CD4-positive, alpha-beta T cell treated with Interleukin-1 beta for 1 hour (primary cell): ENCODE measurements at places on chromosomes 13 and 19.

DNA sequence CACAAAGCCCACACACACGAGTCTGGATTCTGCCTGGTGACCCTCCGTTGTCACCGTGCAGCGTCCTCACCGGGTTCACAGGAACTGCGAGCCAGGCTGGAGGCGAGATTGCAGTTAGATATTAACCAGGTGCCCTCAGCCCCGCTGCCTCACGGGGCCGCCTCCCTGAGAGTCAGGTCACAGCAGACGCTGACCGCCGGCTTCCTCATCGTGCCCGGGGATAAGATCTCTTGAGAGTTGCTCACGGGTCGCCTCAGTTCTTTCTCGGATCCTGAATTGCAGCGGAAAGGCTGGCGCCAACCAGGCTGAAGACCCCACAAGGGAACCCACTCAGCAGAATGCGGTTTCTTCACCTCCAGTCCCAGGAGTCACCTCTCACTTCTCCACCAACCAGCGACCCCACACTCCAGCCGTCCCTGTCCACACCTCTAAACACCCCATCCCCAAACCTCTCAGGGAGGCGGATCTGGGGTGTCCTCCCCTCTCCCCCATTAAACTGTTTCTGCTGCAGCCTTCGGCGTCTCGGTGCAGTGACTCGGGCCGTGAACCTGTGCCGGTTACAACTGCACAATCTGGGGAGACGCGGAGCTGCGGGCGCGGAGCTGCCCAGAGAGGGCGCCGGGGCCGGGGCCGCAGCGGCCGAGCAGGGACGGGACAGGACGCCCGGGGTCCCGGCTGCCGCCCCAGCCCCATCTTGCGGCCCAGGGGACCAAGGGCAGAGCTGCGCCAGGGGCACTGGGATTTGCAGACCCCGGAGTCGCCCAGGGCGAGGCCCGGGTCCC lies 591 bp downstream of the ZNF823 start:
- peak; percentile 17 for DNase-seq

DNA sequence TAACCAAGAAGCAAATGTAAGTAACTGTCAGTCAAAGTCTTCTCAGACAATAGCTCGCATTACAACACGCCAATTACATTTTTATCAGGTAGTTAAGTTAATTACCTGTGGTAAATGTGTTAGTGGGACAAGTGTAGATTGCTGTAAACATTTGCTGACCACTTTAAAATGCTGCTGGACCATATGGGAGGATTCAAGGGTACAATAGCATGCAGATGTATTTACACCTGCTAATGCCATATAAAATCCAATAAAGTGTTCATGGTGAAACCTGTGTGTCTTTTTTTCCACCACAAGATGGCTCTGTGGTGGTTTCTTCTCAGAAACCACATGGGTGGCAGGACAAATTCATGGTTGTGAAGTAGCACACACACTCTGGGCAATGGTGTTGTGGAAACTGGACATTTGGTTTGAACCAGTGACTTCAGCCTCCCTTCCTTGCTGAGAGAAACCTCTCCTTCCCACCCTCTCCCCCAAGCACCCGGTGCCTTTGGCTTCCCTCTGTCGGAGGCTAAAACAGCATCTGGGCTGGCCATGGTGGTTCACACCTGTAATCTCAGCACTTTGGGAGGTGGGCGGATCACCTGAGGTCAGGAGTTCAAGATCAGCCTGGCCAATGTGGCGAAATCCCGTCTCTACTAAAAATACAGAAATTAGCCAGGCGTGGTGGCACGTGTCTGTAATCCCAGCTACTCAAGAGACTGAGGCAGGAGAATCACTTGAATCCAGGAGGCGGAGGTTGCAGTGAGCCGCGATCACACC lies 18.1 kb upstream of the GTF3A start:
- DNase-seq, result peak; percentile 37

DNA sequence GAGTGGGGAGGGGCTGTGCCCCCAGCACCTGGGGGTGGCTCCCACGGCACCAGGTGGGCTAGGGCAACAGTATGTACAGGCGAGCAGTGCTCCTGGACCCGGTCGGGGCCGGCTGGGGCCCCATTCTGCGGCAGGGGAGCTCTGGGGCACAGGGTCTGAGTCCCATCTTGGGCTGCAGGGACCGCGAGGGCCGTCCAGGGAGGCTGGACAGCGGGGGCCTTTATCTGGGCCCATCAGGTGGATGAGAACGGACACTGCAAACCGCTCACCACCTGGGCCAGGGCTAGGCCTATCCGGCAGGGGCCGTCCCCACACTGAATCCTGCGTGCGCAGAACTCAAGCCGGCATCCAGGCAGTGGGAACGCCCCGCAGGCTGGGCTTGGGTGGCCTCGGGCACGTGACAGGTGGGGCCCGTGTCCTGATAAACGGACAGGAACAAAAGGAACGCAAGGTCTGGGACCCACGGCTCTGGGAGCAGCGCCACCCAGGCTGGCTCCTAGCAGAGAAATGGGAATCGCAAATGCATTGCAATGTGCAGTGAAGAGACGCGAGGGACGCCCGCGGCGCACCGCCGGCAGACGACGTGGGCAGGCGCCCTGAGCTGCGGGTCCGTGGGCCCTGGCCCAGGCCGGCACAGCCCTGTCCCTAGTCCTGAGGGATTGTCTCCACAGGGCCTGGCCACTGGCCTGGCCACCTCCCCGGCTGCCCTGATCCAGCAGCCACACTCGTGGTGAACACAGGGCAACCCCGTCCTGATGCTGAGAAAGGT lies 29.7 kb downstream of the BTBD2 start:
- DNase-seq, result no peak

GRCh38 chr19:37943480-37943879 lies 36.5 kb downstream of the SIPA1L3 start:
- no peak for DNase-seq

DNA sequence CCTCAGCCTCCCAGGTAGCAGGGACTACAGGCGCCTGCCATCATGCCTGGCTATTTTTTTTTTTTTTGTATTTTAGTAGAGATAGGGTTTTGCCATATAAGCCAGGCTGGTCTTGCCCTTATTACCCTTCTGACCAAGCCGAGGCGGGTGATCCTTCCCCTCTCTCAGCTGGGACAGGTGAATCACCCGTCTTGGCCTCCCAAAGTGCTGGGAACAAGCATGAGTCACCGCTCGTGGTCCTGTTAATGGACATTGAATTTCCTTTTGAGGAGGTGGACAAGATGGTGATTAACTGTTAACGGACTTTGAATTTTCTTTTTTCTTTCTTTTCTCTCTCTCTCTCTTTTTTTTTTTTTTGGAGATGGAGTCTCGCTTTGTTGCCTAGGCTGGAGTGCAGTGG lies 10.6 kb downstream of the CD70 start:
- DNase-seq, result no peak

- DNase-seq, result no peak
Observed at GRCh38 chr19:11252665-11253355, 9.5 kb downstream of the DOCK6 start.

GRCh38 chr19:34589730-34590129 lies 87.2 kb downstream of the SCGB2B2 start:
- no peak for DNase-seq

DNA sequence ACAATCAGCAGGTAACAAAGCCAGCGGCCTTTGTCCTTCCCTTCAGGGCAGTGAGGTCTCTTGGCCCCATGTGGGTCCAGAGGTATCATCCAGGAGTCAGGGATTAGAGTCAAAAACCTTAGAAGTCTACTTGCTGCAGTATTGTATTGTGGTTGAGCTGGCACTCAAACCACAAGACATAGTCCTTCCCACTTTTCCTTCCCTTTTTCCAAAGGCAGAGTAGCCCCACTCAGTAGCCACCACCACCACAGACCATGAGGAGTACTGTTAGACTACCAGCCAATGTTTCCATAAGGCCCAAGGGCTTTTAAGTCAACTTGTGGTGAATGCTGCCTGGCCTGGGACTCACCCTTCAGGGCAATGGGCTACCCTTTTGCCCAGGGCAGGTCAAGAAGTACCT lies 27.1 kb upstream of the CCNA1 start:
- no peak for DNase-seq

DNA sequence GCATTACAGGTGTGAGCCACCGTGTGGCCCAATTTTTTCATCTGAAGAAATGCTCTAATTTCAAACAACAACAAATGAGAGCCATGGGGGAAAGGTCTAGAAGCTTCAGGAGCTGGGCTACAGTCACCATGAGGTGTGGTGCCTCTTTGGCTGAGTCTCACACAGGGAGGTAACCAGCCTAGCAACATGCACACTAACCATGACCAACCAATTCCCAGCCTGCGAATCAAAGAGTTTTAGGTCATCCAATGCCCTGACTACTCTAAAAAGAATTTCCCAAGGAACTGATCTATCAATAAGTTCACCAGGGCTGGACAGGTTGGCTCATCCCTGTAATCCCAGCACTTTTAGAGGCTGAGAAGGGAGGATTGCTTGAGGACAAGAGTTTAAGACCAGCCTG lies 29.9 kb downstream of the PBX4 start:
- no peak for DNase-seq

DNA sequence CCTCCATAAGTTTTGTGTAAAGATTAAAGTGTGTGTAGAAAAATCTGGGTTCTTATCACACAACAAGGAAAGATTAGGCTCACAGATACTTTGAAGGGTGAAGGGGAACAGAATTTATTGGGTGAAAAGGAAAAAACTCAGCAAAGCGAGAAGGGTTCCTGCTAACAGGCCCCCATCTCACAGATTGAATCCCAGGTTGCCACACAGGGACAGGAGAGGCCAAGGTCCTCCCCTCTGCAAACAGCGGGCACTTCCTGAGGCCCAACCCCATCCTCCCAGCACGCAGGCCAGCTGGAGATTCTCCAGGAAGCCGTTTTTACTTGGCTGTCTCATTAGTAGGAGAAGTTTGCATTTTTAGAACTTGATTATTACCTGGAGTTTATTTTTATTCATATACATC lies 15.2 kb upstream of the ERCC5 start:
- no peak for DNase-seq

GRCh38 chr19:12574036-12574435 lies 22.8 kb upstream of the ZNF564 start:
- DNase-seq, result no peak

- no peak for DNase-seq
Observed at GRCh38 chr13:82522872-82523271, 1359.4 kb downstream of the SLITRK1 start.

GRCh38 chr19:19134687-19135158 lies 3.6 kb downstream of the TMEM161A start:
- DNase-seq, result peak; percentile 45

DNA sequence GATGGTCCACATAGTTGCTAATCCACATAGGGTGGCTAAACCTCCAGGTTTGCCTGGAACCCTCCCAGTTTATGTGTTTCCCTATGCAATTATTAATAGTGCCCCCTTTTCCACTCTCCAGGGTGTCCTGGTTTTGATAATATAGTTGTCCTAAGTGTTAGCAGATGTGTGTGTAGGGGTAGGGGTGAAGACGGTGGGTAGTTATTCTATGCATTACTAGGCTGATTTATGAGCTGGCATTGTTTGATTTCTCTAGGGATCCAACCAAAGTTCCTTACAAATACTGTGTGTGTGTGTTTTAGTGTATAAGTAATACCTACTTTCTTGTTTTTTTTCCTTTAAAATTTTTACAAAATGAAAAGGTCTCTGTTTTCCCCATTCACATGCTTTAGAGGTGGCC lies 21.1 kb downstream of the GTF2F2 start:
- DNase-seq, result no peak

GRCh38 chr19:51147663-51148062 lies 5.6 kb downstream of the SIGLEC7 start:
- DNase-seq, result no peak

DNA sequence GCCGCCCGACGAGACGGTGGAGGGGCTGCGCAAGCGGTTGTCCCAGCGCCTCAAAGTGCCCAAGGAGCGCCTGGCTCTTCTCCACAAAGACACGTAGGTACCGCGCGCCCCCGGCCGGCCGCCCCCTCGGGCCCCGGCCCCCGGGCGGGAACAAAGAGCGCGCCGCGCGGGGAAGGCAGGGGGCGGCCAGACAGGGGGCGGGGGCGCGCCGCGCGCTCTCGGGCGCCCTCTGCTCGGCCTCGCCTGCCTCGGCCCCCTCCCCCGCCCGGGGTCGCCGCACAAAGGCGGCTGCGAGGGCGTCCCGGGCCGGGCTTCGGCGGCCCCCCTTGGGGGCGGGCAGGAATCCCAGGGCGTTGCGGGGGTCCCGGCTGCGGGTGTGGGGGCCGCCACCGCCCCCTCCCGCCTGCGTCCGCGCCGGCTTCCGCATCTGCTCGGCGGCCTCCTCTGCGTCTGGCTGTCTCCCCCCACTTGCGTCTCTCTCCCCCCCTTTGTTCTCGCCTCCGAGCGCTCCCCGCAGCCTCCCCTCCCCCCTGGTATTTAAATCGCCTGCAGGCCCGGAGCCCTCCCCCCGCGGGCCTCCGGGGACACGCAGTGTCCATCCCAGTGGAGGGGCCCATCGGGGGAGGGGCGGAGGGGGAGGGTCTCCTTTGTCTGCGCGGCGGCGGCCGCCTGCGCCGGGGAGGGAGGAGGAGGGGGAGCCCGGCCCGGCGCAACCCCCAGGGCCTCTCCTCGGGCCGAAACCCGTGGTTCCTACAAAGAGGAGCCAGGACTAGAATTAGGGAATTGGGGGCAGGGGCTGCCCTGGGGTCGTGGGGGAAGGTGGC lies 2.3 kb downstream of the MIDN start:
- peak; percentile 70 for DNase-seq

GRCh38 chr19:45305007-45305406 lies 17.7 kb downstream of the CKM start:
- DNase-seq, result no peak

DNA sequence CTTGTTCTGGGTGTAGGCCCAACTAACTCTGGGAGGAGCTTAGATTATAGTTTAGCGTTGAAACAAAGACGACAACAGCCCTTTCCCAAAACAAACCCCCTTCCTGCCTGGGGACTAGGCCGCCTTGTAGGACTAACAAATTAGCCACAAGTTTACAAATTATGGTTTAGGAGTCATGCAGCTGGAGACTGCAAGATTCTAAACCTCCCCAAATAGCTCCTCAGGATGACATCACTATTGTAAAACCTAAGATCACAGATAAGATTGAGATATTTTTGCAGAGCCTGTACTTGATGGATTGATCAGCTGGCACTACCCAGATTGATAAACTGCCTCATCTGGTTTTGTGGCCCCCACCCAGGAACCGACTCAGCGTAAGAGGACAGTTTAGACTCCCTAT lies 2.3 kb upstream of the SLC25A15 start:
- no peak for DNase-seq

DNA sequence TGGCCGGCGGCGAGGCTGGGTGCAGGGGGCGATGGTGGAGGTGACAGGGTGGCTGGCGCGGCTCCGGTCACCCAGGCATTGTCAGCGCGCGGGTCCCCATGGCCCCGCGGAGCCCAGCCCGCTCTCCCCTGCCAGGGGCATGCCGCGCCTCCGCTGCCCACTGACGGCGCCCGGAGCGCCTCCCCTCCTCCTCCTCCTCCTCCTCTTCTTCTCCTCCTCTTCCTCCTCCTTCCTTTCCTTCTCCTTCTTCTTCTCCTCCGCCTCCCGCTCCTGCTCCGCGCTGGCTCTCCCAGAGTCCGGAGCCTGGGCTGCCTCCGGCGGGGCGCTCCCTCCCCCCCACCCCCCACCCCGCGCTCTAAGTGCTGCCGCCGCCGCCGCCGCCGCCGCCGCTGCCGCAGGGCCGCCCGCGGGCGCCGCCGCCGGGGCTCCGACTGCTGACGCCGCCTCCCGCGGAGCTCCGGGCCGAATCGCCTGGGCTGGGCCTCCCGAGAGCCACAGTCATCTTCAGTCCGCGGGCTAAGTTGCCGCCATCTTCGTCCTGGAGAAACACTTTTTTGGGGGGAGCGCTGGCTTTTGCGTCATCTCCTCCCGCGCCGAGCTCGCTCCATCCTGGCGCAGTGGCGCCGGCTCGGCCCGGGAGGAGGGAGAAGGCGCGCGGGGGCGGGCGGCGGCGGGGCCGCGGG lies 348.3 kb downstream of the LIG4 start:
- no peak for DNase-seq

- peak; percentile 1 for DNase-seq
Observed at GRCh38 chr19:5903056-5903623, 450 bp downstream of the NDUFA11 start.

- no peak for DNase-seq
Observed at GRCh38 chr13:114090476-114090875, 41.9 kb downstream of the RASA3 start.
